ENCODE measurements at places on chromosomes 13 and 19.
A peak's percentile ranks its signal among the peaks of the same experiment; 100 is the strongest.

DNA sequence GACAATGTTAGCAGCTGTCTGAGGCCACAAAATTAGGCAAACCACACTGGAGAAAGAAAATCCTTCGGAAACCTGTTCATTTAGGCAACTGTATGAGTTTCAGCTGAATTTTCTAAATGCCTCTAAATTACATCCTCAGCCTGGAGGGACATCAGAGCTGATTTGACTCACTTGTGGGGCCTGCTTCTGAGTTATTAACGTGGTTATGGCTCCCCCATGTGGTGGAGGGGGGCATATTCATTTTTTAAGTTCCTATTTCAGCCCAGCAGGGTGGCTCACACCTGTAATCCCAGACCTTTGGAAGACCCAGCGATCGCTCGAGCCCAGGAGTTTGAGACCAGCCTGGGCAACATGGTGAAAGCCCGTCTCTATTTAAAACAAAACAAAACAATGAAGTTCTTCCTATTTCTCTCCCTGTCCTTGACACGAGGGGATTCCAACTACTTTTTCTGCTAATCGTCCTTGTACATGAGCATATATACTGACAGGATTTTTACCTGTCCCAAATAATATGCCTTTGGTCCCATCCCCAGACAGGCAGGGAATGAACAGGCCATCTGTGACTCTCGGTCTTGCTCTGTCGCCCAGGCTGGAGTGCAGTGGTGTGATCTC lies 31.5 kb upstream of the HIF3A start:
- peak; percentile 88 for DNase-seq

- DNase-seq, result no peak
These were observed 401.2 kb downstream of the SPRY2 start for GRCh38 chr13:79939689-79940088.

GRCh38 chr13:23443110-23443509 lies 9.6 kb upstream of the SACS start:
- no peak for DNase-seq

GRCh38 chr13:79771493-79771892 lies 290.5 kb downstream of the NDFIP2 start:
- no peak for DNase-seq

DNA sequence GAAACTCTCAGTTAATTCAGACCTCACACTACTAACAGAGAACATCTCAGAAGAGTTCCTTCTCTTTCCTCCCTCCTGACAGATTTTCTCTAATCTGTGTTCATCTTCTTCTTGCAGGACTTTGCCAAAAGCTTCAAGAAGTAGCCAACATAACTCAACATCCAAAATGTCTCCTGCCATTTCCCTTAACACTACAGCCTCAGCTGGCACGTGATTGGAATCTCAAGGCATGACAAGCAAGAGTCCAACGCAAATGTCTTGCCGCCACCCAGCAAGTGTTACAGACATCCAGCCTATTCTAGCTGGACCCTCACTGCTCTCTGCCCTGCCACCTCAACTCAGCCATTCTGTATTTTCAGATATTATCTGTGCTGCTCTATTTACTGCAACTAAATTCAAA lies 135.1 kb downstream of the DNAJC15 start:
- DNase-seq, result no peak

- no peak for DNase-seq
These were observed 37.7 kb downstream of the GSX1 start for GRCh38 chr13:27830010-27830409.

- no peak for DNase-seq
These were observed 703 bp upstream of the PTH2 start for GRCh38 chr19:49423985-49424303.

- DNase-seq, result no peak
These were observed 158.7 kb downstream of the FLT1 start for GRCh38 chr13:28336193-28336657.

- DNase-seq, result peak; percentile 70
These were observed 79.3 kb downstream of the KDM4B start for GRCh38 chr19:5048091-5048726.

GRCh38 chr13:40404967-40405716 lies 261.3 kb downstream of the FOXO1 start:
- DNase-seq, result no peak

GRCh38 chr19:28208745-28209144 lies 1004.2 kb downstream of the UQCRFS1 start:
- DNase-seq, result no peak

GRCh38 chr19:41364524-41365391 lies 809 bp upstream of the B9D2 start:
- no peak for DNase-seq

- DNase-seq, result no peak
These were observed 23.0 kb downstream of the HS6ST3 start for GRCh38 chr13:96112936-96113335.

- no peak for DNase-seq
These were observed 54.3 kb downstream of the GGACT start for GRCh38 chr13:100534147-100534843.

- DNase-seq, result no peak
These were observed 115.0 kb downstream of the RAB20 start for GRCh38 chr13:110446575-110446890.

DNA sequence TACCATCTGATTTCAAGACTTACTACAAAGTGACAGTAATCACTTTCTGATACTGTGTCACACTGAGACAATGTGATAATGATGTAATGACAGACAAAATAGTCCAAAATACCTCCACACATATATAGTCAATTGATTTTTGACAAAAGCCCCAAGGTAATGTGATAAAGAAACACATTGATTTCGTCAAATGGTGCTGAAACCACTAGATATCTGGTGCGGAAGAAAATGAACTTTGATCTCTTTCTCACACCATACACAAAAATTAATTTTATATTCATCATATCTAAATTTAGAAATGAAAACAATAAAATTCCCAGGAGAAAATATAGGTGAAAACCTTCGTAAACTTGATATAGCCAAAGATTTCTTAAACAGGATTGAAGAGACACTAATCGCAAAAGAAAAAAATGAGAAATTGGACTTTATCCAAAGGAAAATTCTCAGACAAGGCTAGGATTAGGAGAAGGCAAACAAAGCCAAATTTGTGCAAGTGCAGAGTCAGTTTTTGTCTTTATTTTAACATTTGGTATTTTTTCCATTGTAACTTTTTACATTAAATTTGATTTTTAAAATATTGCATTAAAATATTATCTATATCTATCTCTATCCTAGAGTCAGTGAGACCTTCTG lies 739.9 kb downstream of the DIAPH3 start:
- no peak for DNase-seq

- peak; percentile 21 for DNase-seq
These were observed 30.0 kb upstream of the NCCRP1 start for GRCh38 chr19:39166571-39167391.

GRCh38 chr13:36998624-36999041 lies 507 bp downstream of the ALG5 start:
- DNase-seq, result peak; percentile 58

- peak; percentile 99 for DNase-seq
These were observed 153.5 kb upstream of the KLF12 start for GRCh38 chr13:74287724-74288169.

- no peak for DNase-seq
These were observed 1.5 kb upstream of the CEBPA start for GRCh38 chr19:33303791-33304345.

Measured in NCI-H526 (cell line).